ENCODE measurements at places on chromosomes 12 and 14.

GRCh38 chr12:96255077-96255476 lies 60.9 kb downstream of the ELK3 start:
- no peak for DNase-seq

GRCh38 chr12:27309293-27309994 lies 23.2 kb upstream of the BMAL2 start:
- DNase-seq = no peak

- DNase-seq = no peak
These were observed 89.0 kb downstream of the PTPRR start for GRCh38 chr12:70831543-70831942.

GRCh38 chr12:71400481-71400880 lies 39.1 kb upstream of the LGR5 start:
- no peak for DNase-seq

DNA sequence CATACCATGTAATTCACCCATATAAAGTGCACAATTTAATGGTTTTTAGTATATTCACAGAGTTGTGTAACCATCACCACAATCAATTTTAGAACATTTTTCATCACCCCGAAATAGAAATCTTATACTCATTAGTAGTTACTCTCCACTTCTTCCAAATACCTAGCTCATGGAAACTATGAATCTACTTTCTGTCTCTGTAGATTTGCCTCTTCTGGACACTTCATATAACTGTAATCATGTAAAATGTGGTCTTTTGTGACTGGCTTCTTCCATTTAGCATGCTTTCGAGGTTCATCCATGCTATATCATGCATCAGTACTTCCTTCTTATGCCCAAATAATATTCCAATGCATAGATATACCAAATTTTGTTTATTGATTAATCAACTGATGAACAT lies 10.8 kb downstream of the DNAI7 start:
- no peak for DNase-seq

DNA sequence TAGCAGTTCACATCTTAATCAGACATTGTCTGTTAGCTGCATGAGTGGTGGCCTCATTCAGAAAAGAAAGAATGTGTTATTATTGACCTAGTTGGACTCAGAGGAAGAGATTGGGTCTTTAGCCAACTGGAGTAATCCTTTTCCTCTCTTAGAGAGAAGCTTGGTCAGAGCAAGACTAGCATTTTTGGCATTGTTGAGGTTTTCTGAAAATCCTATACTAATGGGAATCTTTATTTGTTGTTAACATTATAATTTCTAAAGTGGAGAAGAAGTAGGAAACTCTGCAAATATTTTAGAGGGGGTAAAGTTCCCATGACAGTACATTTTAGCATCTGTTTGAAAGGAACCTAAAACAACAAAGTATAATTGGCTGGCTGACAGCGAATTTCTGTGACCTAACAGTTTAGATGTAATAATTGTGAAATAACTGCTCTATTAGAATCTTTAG lies 9.7 kb downstream of the TOX4 start:
- no peak for DNase-seq

- no peak for DNase-seq
These were observed 584.6 kb downstream of the ALG10 start for GRCh38 chr12:34606749-34607519.

DNA sequence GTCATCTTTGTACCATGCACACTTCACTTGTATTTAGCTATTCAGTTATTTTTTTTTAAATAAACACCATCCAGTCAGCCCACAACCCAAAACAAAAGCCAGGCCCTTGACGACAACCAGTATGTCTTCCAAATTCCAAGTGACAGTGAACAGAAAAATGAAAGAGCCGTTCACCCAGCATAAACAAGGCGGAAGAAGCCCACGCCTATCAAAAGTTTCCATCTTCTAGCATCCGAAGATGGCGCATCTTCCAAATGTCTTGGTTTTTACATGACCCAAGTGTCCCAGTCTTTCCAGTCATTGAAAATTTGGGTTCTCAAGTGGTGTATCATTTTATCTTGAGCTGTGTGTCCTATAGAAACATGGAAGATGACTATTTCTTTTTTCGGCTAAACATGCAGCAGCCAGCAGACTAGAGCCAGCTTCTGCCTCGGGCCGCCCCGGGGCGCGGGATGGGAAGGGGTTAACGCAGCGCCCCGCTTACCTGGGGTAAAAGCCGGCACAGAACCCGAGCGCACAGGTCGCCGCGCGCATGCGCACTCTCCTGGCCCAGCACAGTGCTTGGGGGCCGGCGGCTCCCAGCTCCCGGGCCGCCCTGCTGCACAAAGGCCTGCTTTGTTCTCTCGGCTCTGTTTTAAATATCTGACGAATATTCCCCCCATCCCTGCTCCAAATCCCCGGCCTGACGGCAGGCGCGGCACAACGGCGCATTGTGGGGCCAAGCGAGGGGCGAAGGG lies 164.8 kb downstream of the ZFP36L1 start:
- peak; percentile 35 for DNase-seq

DNA sequence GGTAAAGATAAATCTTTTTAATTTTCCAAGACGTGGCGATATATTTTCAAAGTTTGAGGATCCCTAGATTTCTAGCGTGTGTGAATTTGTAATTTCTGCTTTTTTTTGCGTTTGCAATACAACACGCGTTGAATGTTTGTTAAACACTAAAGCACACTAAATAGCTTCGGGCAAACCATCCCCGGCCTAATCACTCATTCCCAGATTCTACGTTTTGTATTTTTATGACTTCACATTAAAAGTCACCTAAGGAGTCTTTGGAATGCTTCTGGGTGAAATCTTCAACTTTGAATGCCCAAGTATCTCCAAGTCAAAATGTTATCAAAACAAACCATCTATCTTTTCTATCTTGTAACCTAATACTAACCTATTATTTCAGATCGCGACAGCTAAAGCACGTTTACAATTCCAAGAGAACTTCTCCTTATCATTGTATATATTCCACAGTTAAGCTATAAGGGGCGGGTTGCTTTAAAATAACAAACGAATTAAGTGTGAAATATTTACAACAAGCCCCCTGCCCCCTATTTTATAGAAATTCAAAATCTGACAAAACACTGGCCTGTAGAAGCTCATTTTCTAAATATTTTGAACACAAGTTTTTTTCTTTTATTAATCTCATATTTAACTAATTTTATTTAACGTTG lies 1.1 kb downstream of the ALX1 start:
- DNase-seq = no peak

- no peak for DNase-seq
These were observed 449.3 kb downstream of the ADAMTS20 start for GRCh38 chr12:43102546-43103264.

DNA sequence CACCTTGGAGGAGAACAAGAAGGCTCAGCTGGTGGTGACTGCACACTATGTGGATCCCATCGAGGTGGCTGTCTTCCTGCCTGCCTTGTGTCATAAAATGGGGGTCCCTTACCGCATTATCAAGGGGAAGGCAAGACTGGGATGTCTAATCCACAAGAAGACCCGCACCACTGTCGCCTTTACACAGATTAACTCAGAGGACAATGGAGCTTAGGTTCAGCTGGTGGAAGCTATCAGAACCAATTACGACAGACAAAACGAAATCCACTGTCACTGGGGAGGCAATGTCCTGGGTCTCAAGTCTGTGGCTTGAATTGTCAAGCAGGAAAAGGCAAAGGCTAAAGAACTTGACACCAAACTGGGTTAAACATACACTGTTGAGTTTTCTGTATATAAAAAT lies 12.6 kb downstream of the TRAPPC6B start:
- DNase-seq = no peak

DNA sequence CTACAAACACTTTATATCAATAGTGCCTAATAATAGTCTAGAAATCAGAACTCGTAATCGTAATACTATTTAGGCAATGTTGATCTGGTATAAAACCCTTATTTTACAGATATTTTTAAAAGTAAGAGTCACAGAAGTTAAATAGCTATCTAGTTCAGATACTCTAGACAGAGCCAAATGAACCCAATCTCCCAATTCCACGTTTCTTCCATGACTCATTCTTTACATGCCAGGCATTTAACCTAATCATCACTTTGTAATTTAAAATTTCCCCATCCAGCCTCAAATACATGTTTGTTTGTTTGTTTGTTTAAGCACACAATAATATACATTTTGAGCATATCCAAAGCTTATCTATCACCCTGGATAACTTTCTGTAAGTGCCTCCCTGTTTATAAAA lies 36.4 kb upstream of the GARIN6 start:
- no peak for DNase-seq

- no peak for DNase-seq
These were observed 41.6 kb downstream of the DUSP16 start for GRCh38 chr12:12521044-12521485.

- no peak for DNase-seq
These were observed 109.6 kb downstream of the RMST start for GRCh38 chr12:97572220-97572619.

DNA sequence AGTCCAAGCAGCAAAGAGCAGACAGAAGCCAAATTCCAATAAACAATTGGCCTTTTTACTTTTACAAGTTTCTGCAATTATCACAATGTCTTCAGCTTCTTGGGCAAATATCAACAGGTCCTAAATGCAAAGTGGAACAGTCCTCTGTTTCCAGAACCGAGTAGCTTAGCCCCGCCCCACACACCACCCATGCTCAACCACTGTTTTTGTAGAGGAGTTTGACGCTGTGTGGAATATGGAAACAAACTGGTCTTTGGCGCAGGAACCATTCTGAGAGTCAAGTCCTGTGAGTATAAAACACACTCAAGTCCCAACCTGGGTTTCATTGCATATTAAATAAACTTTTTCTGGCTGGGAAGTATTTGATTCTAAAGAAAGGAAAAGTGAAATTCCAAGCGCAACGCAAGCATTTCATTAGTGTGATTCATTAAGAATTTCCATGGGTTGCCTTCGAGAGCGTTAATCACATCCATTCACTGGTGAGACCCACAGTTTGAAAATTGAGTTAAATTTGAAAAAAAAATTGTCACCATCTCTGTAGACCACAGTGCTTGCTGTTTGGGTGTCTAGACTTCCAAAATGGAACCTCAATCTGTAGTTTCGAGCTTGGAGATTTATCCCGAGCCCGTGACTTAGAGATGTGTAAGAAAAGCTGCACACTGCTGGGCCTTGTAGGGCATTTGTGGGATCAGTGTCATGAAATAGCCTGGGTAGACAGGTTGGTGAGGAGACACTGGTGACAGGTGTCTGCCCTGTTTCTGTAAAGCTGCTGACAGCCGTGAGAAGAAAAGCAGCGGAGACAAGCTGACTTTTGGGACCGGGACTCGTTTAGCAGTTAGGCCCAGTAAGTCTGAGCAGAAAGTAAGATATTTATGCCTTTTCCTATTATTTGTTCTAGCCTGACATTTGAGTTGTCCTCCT lies 96.1 kb downstream of the DAD1 start:
- no peak for DNase-seq

DNA sequence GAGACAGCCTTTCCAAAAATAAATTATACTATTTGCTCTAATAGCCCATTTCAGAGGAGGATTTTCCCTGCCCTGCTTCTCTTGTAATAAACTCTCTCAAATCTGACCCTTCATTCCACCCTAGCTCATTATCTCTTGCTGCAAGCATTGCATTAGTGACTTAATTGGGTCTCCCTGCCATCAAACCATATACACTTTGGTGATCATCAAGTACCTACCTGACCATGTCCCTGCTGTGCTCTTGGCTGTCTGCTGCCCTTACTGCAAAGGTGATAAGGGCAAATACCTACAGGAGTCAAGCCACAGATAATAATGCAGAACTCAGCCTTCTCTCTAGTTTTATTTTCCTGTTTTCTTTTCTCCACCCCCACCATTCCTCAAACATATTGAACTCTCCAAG lies 88.4 kb downstream of the LIN7A start:
- no peak for DNase-seq

DNA sequence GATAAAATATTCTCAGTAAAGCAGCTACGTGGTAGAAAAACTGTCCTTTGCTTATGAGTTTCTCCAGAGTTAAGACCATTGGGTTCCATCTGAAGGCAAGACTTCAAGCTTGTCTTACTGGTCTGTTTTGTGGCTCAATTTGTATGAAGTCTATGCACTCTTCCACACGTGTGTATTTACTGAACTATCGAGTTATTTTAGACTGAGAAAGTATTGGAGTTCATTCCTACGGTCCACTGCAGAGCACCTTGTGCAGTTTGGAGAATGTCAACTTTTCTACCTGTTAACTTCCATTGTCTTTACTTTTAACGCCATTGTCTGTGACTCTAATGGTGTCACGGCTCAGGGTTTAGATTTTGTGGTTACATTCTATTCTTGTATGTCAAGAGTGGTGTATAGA lies 3.7 kb downstream of the HIF1A start:
- no peak for DNase-seq

- no peak for DNase-seq
These were observed 2.5 kb upstream of the LALBA start for GRCh38 chr12:48572326-48572725.

GRCh38 chr12:106296179-106296877 lies 6.2 kb upstream of the TCP11L2 start:
- DNase-seq = no peak

Data from stimulated activated CD4-positive, alpha-beta T cell treated with anti-CD3 and anti-CD28 coated beads, TNF-alpha, amount 100 ng/mL, for 1 hour (primary cell).